ENCODE measurements at places on chromosomes 7 and 10.

DNA sequence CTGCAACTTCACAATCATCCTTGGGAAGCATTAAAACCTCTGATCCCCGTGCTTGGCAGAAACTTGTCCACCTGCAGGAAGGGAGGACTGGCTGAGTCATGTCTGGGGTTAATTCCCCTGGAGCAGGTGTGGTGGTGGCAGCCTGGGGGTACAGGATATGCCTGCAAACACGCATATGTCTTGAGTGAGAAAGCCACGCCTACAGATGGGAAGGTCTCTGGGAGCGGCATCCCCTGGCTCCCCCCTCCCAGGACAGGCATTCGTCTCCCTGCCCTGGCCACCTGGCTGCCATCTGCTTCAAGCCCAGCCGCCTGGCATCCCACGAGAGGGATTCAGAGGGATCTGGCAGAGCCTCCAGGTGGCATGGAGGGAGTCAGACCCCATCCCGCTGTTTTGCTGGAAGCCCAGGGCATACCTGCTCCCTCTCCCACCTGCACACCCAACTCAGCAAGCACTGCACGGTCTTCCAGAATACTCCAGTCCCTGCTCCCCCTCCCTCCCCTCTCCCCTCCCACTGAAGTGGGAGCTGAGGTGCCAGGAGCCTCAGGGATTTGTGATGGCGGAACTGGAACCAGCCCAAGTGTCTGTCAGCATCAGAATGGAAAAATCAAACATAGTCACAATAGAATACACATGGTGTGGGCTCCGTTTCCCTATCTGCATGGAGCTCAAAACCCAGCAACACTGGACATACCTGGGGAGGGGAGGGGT lies 61.0 kb downstream of the CAMK2B start:
- DNase-seq, result no peak

GRCh38 chr10:97065128-97065527 lies 120.6 kb downstream of the SLIT1 start:
- no peak for DNase-seq

DNA sequence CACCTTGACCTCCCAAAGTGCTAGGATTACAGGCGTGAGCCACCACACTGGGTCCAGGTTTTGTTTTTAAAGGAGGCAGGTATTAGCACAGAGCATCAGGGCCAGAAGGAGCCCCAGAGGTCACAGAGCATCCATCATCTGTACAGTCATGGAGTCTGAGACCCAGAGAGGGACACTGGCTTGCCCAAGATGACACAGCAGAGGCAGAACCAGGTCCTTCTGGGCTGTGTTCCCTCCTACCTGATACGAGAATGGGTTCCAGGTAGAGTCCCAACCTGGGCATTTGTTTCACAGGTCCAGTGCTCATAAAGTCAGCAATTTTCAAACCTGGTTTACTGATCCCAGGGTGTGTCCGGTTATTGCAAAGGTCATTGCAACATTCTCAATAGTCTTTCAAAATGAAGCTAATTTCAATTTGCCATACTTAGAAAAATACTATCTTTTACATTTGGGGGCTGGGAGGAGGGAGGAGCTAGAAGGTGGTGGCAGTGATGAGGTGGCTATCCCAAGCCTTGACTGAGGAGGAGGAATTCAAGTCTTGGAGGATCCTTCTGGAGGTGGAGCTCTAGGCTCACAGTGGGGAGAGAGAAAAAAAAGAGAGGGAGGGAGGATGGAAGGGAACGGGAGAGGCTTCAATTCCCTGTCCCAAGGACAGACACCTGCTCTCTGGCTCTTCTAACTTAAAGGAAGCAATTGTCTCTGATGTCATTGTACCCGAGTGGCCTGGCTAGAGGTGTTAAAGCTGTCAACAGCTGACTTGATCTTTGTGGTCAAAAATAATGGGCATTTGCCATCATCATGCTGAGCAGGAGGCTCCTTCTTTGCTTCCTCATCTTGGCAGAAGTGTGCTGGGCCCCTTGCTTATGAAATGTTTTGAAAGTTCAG lies 8.1 kb downstream of the MXI1 start:
- DNase-seq, result no peak

GRCh38 chr10:71527135-71527534 lies 130.4 kb downstream of the CDH23 start:
- no peak for DNase-seq

DNA sequence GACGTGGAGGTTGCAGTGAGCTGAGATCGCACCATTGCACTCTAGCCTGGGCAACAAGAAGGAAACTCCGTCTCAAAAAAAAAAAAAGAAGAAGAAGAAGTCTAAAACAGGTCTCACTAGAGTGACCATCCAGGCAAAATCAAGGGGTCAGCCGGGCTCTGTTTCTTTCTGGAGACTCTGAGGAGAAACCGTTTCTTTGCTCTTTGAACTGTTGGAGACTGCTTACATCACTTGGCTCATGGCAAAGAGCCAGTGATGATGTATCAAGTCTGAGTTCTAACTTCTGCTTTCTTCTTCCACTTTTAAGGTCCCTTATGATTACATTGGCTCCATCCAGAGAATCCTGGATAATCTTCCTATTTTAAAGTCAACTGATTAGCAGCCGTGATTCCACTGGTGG lies 306.8 kb downstream of the WDR11 start:
- DNase-seq, result no peak

DNA sequence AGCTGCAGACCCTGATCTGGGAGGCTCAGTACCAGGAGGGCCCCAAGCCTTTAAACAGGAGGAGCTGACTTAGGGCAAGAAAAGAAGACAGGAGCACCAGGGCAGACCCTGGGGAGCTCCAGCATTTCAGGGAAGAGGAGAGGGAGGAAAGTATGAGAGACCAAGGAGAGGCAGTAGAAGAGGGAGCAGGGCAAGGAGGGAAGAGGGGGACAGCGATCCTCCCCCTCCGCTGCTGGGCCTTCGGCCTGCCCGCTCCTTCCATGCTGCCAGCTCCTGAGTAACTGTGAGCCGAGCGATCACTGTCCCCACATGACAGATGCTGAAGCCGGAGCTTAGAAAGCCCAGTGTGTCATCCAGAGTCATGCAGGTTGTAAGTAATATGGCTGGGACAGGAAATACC lies 65.9 kb downstream of the ALOX5 start:
- no peak for DNase-seq

DNA sequence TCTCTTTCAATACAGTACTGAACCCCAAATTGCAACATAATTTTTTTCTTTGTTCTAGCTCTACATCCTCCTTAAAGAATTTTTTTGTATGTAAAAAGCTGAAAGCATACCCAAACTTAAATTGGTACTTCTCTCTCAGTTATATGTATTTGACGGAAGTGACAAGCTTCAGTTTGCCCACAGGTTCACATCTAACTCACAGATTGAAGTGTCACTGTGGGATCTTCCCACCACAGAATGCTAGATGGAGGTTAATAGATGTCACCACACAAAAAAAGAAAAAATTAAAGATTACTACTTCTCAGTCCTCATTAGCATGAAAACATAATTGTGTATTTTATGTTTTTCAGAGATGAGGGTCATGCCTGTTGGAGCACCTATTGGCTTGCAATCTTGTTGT lies 150.9 kb upstream of the GHITM start:
- no peak for DNase-seq

DNA sequence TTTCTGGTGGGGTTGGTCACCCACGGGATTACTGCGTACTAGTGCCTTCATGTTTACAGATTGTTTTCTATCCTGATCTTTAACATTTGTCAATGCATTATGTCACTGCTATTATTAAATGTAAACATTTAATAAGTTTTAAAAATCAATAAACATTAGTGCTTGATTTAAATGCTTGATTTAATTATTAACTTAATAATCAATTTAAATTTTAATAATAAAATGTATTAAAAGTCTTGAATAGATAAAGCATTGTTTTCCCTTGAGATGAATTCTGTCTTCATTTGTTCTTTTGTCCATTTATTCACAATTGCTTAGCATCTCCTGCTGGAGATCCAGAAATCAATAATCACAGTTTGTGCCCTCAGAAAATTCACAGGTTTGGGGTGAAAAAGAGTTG lies 201.8 kb upstream of the HDAC9 start:
- DNase-seq, result no peak

DNA sequence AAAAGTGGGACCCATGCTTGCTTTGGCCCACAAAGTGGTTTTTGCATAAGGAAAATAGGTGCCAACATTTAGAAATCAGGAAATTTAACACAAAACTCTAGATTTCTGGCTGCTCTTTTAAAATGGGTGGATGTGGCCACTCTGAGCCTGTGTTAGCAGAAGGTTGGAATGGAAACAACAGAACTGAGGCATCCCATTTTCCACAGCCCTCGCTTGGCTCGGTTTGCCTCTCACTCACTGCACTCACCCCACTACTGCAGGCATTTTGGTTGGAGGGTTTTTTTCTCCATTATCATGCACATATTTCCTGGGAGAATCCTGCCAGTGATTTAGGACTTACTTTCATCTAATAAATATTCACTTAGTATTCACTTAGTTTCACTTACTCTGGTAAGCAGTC lies 178.9 kb downstream of the BICC1 start:
- DNase-seq, result no peak

DNA sequence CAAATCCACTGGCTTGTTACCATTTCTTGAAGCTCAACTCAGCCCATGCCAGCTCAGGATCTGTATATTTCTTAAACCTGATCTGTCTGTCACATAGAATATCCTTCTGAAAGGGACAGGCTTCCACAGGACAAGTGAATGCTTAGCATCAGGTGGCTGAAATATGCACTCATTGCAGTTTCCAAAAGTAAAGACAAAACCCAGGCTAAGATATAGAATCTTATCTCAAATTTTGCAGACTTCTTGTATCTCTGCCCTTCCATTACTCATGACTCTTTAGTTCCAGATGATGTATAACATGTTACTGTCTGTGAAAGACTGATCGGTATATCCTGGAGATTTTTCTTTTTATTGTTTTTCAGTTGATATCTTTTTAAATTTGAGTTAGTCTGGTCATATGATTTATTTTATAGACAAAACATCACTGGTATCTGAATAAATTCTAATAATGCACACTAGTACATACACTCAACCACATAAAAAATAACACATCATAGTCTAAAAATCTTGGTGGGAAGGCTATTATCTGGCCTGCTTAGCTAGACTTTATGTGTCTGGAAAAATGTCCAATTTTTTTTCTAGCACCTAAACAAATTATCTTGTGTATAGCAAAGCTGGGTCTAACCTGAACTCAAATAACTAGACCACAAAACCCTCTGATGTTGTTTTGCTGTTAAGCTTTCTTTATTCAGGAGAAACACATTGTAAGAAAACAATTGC lies 182.6 kb downstream of the ADAM12 start:
- no peak for DNase-seq

DNA sequence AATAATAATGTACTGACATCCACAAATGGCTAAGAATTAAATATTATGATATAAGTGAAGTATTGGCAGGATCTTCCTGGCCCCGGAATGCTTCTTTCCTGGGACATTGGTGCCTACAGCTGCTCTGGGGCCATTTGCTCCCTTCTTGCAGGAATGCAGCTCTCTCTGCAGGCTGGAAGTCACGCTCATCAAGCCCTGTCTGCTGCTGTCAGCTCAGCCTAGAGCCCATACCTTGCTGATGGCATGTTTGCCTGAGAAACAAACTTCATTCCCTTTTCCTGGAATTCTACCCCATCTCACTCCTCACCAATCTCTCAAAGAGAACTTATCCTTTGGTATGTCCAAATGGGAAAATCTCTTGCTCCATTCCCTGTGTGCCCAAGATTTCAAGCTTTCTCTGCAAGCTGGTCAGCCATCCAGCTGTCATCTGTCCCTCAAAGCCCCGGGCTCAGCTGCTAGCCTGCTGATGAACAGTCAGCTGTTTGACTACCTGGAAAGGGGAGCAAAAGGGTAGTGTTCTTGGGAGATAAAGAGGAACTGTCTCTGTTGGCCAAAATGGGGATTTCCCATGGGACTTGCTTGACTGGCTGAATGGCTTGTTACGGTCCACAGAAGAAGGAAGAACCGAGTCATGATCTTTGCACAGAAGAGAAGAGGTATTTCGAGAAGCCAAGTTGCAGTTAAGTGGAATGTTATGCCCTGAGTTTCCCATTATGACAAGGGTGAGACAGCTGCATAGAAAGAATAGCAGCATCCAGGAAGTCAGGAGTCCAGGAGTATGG lies 12.0 kb upstream of the RASSF4 start:
- no peak for DNase-seq

DNA sequence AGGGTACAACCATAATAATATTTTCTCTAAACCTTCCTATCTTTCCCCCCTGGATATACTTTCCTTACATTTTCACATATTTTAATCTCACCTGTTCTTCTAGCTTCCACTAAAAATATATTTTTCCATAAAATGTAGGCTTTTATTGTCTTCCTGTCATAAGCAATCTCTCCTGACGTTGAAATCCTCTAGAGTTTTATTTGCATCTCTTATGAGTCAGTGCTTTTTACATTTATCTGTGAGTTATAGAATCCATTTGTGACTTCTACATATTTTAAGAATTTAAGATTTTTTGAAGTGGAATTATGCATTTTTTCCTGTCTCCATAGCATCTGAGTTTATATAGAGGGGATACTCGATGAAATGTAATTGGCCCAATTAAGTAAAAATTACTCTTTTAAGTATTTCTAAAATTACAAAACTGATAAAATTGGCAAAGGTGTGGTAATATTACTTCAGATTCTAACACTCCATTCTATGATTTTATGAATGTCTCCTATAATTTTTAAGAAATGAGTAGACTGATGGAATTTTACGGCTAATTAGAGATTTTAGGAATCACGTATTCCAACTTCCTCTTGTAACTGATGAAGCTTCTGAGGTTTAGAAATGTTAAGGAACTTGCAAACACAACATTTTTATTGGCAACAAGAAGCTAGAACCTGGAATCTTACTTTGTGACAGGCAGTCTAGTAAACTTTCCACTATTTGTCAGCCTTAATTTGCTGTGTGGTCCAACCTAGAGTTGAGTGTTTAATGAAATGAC lies 422.9 kb upstream of the SEMA3A start:
- DNase-seq, result no peak

GRCh38 chr10:132705173-132705572 lies 80.8 kb downstream of the NKX6-2 start:
- no peak for DNase-seq

DNA sequence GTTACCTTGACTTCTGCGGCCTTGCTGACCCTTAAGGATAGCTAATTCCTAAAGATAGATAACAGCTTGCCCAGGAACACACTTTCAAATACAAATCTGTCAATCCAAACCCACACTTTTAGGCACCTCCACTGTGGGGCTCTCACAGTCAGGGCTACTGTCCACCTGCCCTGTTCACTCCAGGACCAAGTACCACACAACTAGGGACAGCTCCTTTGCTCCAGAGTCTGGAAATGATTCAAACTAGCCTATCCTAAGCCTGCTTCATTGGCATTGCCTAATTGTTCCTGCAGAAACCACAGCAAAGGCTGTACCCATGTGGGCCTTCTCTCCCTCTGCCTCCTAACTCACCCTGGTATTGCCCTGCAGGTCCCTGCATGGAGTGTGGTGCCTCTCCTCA lies 538.9 kb upstream of the IGFBP3 start:
- DNase-seq, result no peak

DNA sequence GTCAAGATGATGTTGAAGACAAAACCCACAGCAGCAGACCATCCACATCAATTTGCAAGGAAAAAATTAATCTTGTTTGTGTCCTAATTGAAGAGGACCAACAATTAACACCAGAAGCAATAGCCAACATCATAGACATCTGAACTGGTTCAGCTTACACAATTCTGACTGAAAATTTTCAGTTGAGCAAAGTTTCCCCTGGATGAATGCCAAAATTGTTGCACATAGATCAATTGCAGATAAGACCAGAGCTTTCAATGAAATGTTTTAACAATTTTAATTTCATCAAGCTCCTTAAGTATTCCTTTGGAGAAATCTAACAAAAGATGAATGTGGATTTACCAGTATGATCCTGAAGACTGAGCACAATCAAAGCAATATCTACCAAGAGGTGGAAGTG lies 168.6 kb downstream of the CTNNA3 start:
- no peak for DNase-seq
